Cerebellar cortex (tissue), 1 donor: ENCODE measurements at places on chromosomes 3 and 15.

GRCh38 chr3:37640636-37641375 lies 220.9 kb upstream of the CTDSPL start:
- no peak for DNase-seq

DNA sequence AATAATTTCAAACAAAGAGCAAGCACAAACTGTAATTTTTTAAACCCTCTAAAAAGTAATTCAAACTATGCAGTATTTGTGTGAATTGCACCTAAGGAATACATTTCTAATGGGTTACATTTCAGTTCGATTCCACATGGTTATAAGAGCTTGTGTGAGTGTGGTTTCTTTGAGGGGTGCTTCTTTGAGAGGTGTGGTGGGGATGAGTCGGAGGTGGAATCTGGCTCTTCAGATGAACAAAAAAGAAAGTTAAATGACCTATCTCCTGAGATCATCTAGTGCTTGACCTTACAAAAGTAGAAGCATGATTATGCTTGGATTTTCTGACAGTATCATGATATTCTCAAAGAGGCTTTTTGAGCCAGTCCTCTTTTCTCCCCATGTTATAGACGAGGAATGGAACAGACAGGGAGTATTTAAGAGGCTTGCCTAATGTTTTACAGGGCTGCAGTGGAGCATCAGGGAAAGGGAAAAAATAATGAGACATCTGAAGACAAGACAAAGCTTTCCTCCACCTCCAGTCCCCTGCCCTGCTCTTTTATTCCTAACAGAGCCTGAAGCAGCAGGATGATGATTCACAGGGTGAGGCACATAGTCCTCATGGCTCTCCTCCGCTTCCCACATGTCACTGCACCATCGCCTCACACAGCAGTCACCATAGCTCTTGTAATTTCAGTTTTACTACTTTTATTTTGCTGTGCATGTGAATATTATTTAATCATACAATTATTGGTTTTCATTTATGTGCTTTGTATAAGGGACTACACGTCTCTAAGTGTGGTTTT lies 82.0 kb downstream of the LYSMD4 start:
- DNase-seq, result no peak

DNA sequence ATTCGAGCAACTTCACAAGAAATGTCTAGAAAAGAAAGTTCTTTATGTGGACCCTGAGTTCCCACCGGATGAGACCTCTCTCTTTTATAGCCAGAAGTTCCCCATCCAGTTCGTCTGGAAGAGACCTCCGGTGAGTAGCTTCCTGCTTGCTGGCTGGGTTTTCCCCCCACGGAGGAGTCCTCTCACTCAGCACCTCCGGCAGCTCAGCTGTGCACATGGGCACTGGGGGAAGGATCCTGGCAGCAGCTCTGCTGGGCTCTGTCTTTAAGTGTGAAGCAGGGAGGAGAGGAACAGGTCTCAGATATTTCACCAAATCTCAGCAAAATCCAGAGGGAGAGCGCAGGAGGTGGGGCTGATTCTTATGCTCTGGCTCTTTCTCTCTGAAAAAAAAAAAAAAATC lies 684 bp downstream of the CAPN3 start:
- DNase-seq, result no peak

- no peak for DNase-seq
Measured at GRCh38 chr3:155007729-155008128, 72.4 kb upstream of the MME start.

GRCh38 chr15:22895465-22896190 lies 57.2 kb downstream of the NIPA2 start:
- DNase-seq, result no peak

DNA sequence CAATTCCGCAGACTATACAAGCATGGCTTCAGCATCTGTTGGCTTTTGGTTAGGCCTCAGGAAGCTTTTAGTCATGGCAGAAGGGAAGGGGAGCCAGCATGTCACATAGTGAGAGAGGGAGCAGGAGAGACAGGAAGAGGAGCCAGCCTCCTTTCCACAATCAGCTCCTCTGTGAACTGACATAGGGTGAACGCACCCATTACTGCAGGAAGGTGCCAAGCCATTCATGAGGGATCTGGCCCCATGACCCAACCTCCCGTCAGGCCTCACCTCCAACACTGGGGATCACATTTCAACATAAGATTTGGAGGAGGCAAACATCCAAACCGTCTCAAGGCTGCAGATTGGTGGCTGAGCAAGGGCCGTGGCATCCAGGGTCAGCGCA lies 106.3 kb downstream of the LRRK1 start:
- DNase-seq, result no peak

GRCh38 chr3:65485826-65486469 lies 552.8 kb downstream of the MAGI1 start:
- DNase-seq, result peak; percentile 52

DNA sequence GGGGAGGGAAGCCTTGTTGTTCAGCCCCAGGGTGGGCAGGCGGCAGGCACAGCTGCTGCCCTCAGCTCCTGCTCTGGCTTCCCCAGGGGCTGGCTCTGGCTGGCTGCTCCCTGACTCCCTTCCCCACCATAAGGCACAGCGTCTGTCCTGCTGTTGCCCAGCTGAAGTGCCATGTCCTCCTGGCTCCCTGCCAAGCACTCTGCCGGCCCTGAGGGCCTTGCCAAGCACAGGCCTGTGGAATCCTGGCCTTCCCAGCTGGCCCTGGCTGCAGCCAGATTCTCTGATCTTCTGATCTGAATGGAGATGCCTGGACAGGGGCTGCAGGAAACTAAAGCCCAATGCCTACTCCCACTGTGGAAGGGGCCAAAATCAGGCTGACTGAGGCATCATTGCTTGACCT lies 1.1 kb downstream of the IQCF6 start:
- DNase-seq, result peak; percentile 5

- DNase-seq, result no peak
Measured at GRCh38 chr3:178421069-178421468, 115.2 kb upstream of the KCNMB2 start.

DNA sequence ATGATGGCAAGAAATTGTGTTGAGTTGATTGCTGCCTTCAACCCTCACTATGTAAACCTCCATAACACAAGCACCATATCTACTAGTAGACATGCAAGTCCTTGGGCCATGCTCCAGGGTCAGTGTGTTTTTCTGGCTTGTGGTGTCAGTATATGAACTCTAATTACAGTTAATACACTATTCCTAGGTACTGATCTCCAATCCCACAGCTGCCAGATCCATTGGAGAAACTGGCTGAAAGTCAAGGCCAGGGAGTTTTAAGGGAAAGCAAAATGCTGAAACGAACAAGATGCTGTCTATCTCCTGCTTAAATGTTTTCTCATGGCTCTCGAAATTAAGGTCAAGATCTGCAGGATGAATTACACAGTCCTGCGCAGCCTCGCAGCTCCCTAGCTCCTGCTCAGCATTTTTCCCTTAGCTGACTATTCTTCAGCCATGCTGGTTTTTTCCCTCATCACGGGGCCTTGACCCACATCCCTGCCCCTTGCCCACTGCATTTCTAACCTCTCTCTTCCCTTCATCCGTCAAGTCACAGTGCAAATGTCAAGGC lies 425.0 kb upstream of the ADAMTS9 start:
- no peak for DNase-seq

- no peak for DNase-seq
Measured at GRCh38 chr3:49607796-49608195, 53.5 kb downstream of the BSN start.

DNA sequence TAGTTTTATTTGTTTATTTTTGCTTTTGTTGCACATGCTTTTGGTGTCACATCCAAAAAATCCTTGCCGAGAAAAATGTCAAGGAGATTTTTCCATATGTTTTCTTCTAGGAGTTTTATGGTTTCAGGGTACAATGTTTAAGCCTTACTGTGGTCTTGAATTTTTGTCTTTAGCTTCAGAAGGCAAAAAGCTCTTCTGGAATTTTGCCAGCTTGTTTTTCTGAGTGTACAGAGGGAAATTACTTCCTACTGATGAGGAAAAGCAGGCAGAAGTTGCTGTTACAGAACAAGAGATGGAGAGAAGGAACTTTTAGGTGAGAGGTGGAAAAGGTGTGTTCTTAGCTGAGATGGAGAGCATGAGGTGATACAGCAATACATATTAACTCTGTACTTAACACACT lies 59.6 kb downstream of the UBE2E2 start:
- DNase-seq, result no peak

DNA sequence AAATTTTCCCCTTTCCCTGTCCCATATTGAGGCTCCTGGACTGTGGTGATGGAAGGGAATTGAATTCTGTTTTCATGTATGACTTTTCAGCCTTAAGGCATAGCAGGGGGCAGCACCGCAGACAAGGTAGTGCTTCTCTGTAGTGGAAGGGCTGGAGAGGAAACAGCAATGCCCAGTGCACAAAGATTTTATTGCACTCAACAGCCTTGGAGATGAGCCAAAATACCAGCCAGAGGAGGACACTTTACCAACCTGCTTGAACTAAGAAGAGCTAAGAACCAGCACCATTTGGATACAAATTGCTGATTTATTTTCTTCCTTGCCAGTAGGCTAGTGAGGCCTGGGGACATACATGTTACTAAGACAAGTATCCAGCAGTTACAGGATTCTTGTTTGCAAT lies 98.7 kb downstream of the KCNMB2 start:
- no peak for DNase-seq

GRCh38 chr15:37086120-37086519 lies 14.2 kb downstream of the MEIS2 start:
- DNase-seq, result no peak

DNA sequence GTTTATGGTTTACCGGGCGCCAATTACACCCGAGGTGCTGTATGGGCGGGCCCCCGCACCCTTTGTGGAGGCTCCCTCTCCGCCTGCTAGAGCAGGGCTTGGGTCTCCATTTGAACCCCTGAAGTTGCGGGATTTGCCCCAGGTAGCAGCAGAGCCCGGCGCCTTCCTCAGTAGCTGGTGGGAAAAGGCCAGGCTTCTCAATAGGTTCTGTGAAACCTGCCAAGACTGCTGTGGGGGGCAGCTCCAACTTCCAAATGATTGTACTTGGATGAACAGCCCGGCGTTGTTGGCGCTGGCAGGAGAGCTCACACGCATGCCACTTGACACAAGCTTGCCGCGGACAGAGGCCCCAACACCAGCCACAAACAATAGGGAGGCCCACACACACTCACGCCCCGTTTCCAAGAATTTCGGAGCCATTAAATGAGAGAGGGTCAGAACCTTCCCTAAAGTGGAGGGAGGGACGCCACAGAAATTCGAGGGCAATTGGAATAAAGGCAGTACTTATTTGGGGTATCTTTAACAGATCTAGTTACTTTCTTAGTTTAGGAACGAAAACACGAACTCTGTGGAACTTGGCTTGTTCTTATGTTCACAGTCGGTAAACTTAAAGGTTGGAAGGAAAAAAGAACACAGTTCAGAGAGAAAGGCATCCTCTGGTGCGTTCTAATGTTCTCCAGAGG lies 1.4 kb downstream of the EPHB3 start:
- peak; percentile 84 for DNase-seq

GRCh38 chr3:120302361-120302760 lies 17.3 kb upstream of the GPR156 start:
- DNase-seq, result no peak

DNA sequence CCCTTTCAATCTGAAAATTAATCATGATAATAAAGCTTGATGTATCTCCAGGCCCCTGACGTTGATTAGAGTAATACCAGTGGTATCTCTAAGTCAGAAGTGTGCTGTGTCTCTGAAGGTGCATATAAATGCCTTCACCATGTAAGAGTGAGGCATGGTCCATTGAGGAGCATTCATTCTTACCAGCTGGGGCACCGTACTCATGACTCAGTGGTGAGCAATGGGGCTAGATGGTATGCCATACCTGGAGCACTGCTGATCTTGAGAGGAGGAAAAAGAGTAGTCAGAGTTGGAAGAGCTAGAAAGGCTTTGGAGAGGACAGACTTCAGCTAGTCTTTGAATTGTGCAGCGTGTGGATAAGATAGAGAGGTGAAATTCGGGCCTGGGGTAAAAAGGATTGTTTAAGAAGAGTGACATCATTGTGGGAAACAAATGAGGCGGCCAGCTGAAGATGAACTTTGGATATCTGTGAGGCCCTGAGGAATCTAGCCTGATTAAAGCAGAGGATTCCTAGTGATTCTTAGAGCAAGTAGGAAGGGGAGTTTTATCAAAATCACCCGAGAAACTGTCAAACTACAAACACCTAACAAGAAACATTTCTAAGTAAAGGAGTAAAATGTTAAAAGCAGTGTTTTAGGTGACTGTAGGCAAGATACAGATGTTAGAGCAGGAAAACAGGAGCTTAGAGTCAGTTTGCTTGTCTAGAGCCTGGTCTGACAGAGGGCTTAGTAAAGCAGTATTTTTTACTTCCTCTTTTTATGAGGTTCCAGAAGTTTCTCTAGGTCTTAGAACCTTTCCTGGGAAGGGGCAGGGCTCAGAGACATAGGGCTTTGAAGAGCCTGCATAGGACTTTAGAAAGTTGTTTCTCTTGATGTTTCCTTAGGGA lies 13.6 kb downstream of the TMOD3 start:
- DNase-seq, result no peak

GRCh38 chr3:48567090-48567489 lies 3.5 kb upstream of the UCN2 start:
- DNase-seq, result no peak

- DNase-seq, result no peak
Measured at GRCh38 chr15:101176625-101177024, 75.2 kb downstream of the CHSY1 start.

- DNase-seq, result no peak
Measured at GRCh38 chr3:151383956-151384355, 597 bp downstream of the P2RY12 start.

GRCh38 chr15:97234851-97235610 lies 725.5 kb upstream of the ARRDC4 start:
- peak; percentile 10 for DNase-seq

DNA sequence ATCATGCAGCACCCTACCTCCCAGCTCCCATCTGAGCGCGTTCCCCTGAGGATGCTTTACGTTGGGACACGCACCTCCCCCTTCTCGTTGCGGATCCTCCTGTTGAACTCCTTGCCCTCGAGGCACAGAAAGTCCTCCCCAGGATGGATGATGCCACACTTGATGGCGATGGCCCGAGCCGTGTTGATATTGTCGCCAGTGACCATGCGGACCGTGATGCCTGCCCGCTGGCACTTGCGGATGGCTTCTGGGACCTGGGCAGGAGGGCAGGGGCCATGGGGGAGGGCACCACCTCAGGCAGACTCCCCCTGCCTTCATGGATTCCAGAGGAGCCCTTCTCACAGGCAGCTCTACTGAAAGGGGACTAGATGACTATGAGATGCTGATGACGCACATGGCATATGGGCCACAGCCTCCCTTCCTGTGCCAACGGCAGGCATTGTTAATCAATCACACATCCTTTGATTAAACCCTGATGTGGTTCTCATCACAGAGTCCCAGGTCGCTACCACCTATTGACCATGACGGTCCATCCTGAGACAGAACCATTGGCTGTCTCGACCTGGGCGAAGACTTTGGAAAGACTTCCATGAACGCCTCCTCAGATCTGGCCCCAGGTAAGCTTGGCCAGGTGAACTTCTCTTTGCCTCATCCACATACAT lies 29.5 kb upstream of the SEC13 start:
- no peak for DNase-seq

- DNase-seq, result no peak
Measured at GRCh38 chr3:50261505-50261904, 7.4 kb upstream of the SEMA3B start.

DNA sequence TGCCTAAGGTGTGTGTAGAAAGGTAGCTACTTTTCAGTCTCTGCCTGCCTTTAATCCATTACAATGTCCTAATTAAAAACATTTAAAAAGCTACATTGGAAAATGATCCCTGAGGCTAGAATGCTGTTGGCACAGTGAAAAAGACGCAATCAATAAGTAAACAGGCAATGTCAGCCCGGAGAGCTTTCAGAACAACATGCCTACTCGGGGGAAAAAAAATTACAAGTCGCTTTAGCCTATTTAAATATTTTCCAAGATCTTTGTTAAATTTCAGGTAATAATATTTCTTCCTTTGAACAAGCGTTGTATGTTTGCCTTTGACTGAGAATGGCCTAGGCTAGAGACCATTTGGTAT lies 46.6 kb upstream of the CD47 start:
- DNase-seq, result no peak
